Activated B cell treated with CpG ODN at 0.5 μM for 24 hours (primary cell): ENCODE measurements at places on chromosomes 11 and 22.

GRCh38 chr11:11871991-11872401 lies 30.2 kb downstream of the USP47 start:
- DNase-seq, result no peak

DNA sequence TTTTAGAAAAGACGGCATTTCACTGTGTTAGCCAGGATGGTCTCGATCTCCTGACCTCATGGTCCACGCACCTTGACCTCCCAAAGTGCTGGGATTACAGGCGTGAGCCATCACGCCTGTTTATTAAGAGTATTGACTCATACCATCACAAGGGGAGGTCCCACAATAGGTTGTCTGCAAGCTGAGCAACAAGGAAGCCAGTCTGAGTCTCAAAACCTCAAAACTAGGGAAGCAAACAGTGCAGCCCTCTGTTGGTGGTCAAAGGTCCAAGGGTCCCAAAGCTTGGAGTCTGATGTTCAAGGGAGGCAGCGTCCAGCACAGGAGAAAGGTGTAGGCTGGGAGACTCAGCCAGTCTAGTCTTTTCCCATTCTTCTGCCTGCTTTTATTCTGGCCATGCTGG lies 32.8 kb upstream of the LDLRAD3 start:
- no peak for DNase-seq

DNA sequence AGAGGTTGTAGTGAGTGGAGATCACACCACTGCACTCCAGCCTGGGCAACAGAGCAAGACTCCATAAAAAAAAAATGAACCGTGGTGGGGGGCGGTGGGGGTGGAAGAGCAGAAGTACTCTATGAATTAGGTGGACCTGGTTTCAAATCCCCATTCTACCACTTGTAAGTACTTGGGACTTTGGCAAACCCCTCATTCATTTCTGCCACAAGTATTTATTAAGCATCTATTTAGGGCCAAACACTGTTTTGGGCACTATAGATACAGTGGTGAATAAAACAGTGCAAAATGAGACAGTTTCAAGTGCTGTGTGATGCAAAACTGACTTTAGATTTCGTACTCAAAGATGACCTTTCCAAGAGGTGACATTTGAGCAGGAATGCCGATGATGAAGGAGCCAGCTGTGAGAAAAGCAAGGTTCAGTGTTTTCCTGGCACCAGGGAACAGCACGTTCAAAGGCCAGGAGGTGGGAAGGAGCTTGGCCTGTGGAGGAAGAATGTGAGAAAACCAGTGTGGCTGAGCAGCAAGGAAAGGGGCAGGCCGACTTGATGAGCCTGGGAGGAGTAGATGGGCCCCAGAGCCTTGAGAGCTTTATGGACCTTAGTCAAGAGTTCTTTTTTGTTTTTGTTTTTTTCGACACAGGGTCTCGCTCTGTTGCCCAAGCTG lies 1.4 kb upstream of the TMEM134 start:
- DNase-seq, result no peak

- no peak for DNase-seq
These were observed 15.2 kb upstream of the SLC6A5 start for GRCh38 chr11:20584093-20584774.

DNA sequence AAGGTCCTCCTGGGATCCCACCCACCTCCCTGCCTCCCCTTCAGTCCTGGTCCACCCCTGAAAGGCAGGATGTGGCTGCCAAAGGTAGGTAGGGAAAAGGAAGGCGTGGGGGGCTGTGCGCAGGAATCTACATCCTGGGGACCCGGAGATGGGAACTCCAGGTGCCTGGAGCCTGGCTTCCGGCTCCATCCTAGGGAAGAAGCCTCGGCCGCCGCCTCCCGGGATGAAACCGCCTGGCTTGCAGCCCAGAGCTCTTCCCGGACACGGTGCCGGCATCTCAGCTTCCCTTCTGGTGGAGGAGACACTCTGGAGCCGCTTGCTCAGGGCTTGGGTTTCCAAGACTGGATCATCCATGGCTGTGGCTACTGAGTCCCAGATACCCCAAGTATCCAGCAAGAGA lies 33.3 kb upstream of the PDGFB start:
- no peak for DNase-seq

DNA sequence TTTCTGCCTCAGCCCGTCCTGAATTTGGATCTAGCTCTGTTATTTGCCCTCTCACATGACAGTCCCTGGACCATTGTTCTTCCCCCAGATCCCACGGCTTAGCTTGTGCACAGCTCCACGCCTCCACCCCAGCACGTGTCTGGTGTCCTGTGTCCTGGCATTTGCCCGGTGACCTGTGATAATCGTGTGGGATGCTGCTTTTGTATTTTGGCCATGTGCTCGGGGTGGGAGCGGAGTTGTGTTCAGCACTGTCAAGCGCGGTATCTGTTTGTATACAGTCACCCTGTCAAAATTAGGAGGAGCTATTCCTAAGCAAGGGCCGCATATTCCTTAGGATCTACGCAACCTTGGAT lies 11.9 kb downstream of the ADAMTS8 start:
- DNase-seq, result no peak

GRCh38 chr11:26204101-26204500 lies 127.8 kb upstream of the ANO3 start:
- no peak for DNase-seq

- DNase-seq, result no peak
These were observed 9.4 kb downstream of the DPP3 start for GRCh38 chr11:66489636-66490035.

DNA sequence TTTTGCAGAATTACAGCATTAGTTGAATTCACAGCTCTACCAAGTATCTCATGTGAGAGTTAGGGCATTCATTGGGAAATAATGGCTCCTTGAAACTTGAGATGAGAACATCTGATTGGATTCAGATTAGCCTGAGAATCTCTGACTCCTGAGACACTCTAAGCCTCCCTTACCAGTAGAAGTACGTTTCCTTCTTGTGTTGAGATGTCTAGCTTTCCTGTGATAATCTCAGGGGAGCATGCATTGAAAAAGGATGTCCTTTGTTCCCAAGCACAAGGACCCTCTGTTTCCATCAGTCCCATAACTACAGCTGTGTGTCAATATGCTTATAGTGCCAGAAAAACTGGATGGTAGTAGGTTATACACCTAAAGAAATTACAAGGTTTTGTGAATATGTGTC lies 35.2 kb upstream of the RDX start:
- no peak for DNase-seq

- DNase-seq, result no peak
These were observed 65.2 kb downstream of the WNT7B start for GRCh38 chr22:45911601-45912271.
